Smooth muscle cell of trachea (primary cell): ENCODE measurements at places on chromosomes 12 and 14. TPM values are rescaled to one million over a fixed set of nuclear protein-coding genes. Genes with fewer than 3 reads are reported as not detected.

INSM2 gene
- total RNA-seq = under 0.01 TPM in 1 of 2 replicates, not detected in the other

COL2A1 gene
- total RNA-seq = under 0.01 and 0.15 TPM in 2 replicates

TRHDE gene
- 26.5 and 42.5 TPM in 2 replicates for total RNA-seq

MUCL1 gene
- not detected in 2 replicates for total RNA-seq

ANG gene
- 6.7 and 7.3 TPM in 2 replicates for total RNA-seq

GLS2 gene
- total RNA-seq = under 0.01 and 0.73 TPM in 2 replicates

MYL2 gene
- total RNA-seq = not detected in 2 replicates

APOF gene
- not detected in 2 replicates for total RNA-seq
